AG04450 (cell line): ENCODE measurements at places on chromosomes 16 and 17. TPM values are rescaled to one million over a fixed set of nuclear protein-coding genes. Genes with fewer than 3 reads are reported as not detected.

GRCh38 chr17:70353408-70354092, 184.2 kb downstream of the KCNJ2 start:
- DNase-seq, result no peak

DNA sequence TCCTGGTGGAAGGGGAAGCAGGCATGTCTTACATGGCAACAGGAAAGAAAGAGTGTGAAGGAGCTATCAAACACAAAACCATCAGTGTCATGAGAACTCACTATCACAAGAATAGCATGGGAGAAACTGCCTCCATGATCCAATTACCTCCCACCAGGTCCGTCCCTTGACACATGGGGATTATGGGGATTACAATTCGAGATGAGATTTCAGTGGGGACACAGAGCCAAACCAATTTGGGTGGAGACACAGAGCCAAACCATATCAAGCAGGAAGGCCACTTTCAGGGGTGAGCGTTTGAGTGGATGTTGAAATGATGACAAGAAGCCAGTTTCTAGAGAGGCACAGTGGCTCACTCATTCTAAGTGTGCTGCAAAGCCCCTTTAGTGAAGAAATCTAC, 143.8 kb downstream of the CPPED1 start:
- no peak for DNase-seq

DNA sequence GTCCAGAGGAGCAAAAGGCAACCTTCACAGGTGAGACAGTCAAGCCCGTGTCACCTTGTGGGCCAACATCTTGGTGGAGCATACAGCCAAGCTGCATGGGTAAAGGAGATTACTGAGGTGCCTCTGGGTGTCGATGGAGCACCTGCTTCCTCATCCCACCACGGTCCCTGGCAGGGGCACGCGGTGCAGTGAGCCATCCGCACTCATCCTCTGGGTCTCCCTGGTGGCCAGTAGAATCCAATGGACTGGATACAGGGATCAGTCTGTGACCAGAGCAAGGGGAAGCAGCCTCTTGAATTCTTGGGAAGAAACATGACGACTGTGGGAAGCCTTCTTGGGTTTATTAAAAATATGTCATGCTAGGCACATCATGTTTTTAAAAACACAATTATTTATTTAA, 4.8 kb upstream of the WSCD1 start:
- no peak for DNase-seq

DNA sequence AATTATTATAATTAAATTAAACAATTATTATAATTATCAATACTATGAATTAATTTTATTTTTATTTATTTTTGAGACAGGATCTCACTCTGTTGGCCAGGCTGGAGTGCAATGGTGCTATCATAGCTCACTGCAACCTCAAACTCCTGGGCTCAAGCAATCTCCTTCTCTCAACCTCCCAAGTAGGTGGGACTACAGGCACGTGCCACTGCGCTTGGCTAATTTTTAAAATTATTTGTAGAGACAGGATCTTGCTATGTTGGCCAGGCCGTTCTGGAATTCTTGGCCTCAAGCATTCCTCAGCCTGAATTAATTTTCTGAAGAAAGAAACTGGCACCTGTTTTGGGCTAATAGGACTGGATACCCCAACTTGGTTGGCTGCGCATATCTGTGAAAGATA, 10.3 kb downstream of the GNA13 start:
- no peak for DNase-seq

DNA sequence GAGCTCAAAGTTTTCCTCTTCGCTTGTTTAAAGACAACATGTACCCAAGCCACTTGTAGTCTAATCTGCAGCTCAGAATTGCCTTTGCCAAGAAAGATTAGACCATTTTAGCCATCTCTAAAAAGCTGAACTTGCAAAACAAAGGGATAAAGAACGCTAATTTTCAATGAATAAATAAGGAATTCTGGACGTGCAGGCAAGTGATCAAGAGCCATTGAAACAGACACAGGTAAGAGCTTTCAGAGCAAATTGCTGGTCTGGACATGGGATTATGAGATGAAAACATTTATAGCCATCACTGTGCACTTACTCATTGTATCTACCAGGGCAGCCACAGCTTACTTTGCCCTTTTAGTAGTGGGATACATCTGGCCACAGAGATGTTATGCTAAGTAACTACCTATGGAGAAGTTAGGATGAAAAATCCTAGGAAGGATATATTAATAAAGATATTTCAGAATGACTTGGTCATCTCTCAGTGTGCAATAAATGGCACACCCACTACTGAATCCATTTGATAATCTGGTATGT, 44.4 kb downstream of the RND2 start:
- DNase-seq, result no peak

GRCh38 chr17:48213797-48214196, 106.2 kb downstream of the SNX11 start:
- no peak for DNase-seq

The FLOT2 gene
- 80.5 and 83.9 TPM in 2 replicates for polyA plus RNA-seq

The SCNN1G gene
- not detected in 2 replicates for polyA plus RNA-seq
